ENCODE measurements at places on chromosomes 5 and 9.

DNA sequence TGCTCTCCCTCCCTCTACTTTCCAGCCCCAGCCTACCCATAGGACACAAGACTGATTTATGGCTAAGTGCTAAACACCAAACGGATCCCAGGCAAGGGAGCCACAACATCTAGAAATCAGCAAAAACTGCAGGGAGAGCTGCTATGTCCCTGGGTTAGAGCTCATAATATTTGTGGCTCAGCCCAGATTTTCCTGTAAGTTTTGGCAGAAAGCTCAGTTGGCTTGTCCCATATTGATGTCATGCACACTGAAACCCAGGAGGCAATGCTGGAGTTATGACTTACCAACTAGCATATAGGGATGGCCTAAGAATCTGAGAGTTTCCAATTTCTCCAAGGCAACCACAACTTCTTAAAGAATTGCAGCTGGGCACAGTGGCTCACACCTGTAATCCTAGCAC is 44.7 kb upstream of the MYOT start:
- no peak for DNase-seq

DNA sequence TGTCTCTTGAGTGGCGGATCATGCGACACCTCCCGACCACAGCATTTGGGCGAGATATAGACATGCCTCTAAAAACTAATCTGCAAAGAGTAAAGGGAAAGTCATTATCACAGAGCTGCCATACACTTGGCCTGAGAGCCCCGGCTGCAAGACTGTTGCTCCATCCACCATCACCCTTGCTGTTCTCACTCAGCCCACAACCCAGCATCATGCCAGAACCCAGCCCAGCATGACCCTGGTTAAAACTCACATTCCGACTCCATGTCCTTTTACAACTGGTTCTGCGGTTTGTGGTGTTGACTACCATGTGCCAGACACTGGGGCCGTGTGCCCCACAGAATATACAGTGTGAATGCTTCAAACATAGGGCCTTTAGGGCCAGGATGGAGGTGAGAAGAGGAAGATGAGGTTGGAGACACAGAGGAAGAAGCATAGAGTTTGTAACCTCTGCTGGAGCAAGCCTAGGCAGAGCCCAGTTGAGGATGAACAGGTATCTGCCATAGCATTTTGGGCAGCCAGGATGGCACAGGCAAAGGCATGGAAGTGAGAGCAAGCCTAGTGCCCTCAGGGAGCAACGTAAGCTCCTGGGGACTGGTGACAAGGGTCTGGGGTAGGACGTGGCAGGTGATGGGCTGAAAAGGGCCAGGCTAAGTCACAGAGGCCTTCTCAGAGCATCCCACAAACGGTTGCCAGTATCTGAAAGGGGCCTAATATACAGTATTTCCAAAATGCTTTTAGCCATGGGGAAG is 37.5 kb upstream of the SMU1 start:
- DNase-seq, result no peak

DNA sequence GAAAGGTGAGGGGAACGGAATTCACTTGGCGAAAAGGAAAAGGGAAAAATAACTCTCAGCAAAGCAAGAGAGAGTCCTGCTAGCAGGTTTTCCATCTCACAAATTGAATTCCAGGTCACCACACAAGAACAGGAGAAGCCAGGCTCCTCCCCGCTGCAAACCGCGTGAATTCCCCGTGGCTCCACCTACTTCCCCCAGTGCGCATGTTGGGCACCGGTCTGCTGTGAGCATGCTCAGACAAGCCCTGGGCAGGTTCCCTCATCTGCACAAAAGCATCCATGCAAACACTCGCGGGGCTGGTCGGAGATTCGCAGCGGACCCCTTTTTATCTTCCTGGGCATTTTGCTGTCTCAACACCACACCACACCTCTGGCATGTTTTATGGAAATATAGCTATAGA is 58.5 kb upstream of the S1PR3 start:
- DNase-seq, result no peak

- DNase-seq, result peak; percentile 20
These were observed 1.6 kb upstream of the SPZ1 start for GRCh38 chr5:80318212-80318611.

- peak; percentile 96 for DNase-seq
These were observed 112.4 kb downstream of the INVS start for GRCh38 chr9:100211476-100211875.

DNA sequence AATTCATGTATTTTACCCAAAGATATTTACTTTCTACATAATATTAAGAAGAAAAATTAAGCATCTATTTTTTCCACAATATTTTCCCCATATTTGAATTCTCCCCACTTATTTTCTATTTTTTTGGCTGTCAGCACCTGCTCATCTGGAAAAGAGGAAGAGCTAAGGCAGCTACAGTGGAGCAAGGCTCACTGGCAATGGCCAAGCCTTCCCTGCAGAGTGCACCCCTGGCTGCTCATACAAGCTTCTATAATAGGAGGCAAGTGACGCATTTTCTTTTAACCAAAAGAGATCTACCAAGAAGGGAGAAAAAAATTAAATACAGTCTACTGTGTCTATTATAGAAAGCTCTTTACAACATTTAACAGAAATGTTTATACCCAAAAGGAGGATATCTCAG is 72.5 kb downstream of the AUH start:
- DNase-seq, result no peak

DNA sequence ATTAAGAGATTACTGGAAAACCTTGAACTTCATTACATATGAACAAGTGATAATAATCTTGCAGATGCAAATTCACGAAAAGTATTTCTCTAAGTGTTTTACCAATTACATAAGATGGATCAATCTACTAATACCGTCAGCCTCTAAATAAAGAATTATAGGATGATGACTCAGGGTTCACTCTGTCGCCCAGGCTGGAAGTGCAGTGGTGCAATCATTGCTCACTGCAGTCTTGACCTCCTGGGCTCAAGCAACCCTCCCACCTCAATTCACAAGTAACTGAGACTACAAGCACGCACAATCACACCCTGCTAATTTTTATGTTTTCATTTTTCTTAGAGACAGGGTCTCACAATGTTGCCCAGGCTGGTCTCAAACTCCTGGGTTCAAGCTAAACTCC is 56.1 kb downstream of the CHD1 start:
- DNase-seq, result no peak

DNA sequence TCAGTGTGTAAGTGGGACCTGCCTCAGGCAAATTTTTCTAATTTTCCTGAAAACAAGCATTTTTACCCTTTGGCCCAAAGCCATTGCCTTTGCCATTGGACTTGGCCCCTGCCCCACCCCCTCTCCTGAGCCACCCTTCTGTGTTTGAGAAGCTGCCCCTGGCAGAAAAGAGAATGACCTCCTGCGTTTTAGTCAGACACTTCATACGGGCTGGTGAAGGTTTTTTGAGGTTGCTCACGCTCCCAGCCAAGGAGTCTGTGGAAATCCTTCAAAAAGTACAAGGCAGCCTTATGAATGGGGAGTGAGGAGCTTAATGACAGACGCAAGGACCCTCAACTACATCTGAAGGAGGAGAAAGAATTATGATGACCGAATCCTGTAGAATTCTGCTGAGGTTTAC is 308.9 kb downstream of the SLIT3 start:
- no peak for DNase-seq

DNA sequence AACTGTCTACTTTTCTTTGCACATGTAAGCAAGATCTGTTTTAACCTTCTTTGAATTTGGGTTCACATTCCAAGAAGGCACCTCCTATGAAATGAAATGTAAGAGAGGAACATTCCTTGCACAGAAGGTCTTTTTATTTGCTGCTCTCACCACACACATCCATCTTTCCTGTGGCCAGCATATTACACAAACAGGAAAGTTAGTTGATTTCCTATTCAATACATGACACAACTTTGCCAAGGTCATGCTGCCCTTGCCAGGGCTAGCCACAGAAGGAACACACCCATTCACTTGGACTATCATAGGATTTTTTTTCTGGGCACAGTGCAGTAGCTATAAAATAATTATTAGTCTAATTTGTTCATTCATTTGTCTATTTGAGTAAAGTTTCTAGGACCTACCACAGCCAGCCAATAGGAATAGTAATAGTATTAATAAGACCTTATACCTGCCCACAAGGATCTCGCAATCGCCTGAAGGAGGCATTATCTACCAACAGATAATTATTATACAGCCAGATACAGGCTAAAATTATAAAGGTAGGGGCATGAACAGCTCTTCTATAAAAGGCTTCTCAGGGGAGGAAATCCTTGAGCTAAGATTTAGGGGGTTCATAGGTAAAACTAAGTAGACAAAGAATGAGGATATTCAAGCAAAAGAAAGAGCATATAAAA is 78.1 kb upstream of the NREP start:
- DNase-seq, result no peak

Measured in muscle of back (tissue), 13 donors.